ENCODE measurements at places on chromosomes 7 and 10.

- DNase-seq: peak; percentile 50
Measured at GRCh38 chr7:96414931-96415292, 93.0 kb upstream of the SLC25A13 start.

DNA sequence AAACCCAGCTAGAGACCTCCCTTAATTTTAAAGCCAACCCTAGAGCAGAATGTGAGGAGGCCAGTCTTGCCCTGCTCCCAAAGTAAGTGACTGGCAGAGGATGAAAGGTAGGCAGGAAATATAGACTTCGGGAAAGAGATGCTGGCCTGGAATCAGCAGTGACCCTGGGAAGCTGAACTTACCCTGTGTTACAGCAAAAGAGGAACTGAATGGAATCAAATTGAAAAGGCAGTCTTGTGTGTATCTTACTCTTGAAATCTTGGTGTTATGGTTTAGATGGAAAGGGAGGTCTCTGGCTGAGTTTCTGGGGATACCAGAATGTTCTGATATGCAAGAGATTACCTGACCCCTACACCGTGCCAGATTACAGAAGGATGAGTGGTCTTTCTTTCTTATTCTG is 7.9 kb upstream of the CFAP43 start:
- DNase-seq: no peak

- no peak for DNase-seq
Measured at GRCh38 chr7:29231671-29232232, 37.2 kb downstream of the CHN2 start.

GRCh38 chr7:149475121-149476045 is 14.5 kb upstream of the ZNF777 start:
- DNase-seq: no peak

- no peak for DNase-seq
Measured at GRCh38 chr10:58518775-58519174, 6.1 kb downstream of the BICC1 start.

DNA sequence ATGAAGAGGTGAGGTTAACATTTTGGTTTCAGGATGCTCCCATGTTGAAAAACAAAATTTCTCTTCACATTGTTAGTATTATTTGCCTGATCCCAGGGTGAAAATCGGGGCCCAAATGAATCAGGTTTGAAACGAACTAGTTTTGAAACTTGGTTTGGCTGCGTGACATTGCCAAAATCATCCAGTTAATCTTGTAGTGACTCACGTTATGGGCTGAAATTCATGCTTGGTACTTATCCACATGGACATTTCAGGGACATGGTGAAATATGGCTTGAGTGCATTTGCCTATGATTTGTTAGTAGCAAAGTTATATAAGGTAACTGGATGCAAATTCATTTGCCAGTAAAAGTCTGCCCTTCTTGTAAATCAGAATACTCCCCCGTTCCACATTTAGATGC is 97.3 kb downstream of the CFAP58 start:
- peak; percentile 57 for DNase-seq

DNA sequence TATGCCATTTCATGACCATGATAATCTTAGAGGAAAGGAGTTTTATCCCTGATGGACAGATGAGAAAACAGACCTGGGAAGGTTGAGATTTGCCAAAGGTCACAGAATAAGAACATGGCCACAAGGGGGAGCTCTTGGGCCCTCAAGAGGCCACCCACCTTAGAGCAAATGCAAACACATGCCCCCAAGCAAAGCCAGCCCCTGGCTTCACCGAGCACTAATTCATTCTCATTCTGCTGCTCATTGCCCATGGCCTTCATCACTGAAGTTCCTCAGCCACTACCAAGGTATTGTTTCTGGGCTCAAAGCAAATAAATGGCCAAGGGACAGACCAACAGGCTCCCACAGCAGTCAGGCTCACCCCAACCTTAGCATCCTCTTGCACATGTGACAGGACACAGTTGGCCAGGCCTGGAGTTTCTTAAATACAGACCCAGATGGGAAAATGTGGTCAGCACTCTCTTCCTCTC is 44.2 kb downstream of the PDLIM1 start:
- peak; percentile 66 for DNase-seq

DNA sequence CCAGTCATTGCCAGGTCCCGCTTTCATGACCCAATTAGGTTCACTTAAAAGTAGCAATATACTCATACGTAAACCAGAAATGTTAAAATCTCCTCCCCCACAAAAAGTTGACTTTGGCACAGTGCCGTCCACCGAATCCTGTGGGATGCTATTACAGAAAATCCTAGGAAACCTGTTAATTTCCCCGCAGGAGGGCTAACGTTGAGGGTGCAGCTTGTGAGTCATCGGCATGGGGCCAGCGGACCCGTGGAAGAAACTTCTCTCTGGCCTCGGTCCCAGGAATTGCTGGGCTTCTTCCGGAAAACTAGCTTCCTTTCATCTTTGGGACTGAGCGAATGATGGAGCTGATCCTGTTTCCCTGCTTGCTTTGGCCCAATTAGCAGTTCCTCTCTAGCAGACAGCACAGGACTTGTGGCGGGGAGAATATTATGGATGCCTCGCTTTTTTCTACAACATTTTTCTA is 13.5 kb downstream of the CRYGN start:
- DNase-seq: peak; percentile 96

- DNase-seq: no peak
Measured at GRCh38 chr7:23164846-23165245, 17.0 kb upstream of the NUP42 start.

DNA sequence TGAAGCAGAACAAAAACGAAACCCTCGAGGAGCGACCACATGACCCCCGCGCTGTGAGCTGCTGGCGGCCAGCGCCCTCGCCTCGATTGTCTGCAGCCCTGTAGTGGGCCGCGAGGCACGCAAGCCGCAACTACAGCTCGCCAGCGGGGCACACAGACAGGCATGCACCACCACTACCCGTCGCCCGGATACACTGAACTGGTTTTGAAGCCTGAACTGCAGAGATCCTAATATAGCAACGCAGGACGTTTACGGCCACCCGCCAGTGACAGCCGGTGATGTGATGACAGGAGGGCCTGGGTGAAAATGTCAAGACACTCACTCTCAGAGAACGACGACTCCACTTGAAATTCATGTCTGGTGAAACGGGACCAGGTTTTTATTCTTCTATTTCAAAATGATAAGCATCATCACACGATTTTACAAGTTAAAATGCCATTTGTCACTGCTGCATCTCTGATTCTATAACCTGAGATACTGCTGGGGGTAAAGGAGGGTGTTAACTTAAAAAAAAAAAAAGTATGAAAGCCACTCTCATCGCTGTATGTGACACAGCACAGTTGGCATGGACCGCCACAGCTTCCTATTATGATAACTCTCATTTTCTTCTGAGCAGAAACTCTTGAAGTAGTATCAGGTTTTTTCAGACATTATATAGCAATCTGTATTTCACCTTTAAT is 120.3 kb upstream of the DIP2C start:
- DNase-seq: no peak

GRCh38 chr7:72492461-72493065 is 80.4 kb upstream of the CALN1 start:
- DNase-seq: no peak

GRCh38 chr10:46536171-46536570 is 20.3 kb downstream of the GPRIN2 start:
- DNase-seq: no peak

- no peak for DNase-seq
Measured at GRCh38 chr7:66145400-66146104, 30.9 kb downstream of the CRCP start.

DNA sequence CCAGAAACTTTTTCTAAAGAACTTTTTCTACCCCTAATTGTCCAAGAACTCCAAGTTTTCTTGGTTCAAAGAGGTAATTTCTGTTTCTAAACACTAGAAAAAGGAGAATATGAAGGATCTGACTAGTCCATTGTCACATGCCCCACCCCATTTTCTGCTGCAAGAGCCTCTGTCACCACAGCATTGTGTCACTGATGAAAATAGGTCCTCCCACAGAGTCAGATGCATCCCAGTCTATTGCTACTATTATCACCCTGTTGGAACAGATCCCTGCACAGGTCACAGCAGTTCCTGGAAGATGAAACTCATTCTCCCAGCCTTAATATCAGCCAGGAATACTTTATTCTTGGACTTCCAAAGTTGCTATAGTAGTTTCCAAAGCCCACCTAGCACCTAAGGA is 7.5 kb upstream of the CFTR start:
- DNase-seq: no peak

- DNase-seq: no peak
Measured at GRCh38 chr7:135150072-135150782, 2.4 kb downstream of the TMEM140 start.

DNA sequence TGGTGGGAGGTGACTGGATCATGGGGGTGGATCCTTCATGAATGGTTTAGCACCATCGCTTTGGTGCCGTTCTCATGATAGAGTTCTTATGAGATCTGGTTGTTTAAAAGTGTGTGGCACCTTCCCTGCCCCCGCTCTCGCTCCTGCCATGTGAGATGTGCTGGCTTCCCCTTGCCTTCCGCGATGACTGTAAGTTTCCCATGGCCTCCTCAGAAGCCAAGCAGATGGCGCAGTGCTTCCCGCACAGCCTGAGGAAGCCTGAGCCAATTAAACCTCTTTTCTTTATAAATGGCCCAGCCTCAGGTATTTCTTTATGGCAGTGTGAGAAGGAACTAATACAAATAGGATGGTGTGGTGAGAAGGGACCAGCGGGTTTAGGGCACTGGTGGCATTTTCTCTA is 243.3 kb upstream of the CELF2 start:
- no peak for DNase-seq

DNA sequence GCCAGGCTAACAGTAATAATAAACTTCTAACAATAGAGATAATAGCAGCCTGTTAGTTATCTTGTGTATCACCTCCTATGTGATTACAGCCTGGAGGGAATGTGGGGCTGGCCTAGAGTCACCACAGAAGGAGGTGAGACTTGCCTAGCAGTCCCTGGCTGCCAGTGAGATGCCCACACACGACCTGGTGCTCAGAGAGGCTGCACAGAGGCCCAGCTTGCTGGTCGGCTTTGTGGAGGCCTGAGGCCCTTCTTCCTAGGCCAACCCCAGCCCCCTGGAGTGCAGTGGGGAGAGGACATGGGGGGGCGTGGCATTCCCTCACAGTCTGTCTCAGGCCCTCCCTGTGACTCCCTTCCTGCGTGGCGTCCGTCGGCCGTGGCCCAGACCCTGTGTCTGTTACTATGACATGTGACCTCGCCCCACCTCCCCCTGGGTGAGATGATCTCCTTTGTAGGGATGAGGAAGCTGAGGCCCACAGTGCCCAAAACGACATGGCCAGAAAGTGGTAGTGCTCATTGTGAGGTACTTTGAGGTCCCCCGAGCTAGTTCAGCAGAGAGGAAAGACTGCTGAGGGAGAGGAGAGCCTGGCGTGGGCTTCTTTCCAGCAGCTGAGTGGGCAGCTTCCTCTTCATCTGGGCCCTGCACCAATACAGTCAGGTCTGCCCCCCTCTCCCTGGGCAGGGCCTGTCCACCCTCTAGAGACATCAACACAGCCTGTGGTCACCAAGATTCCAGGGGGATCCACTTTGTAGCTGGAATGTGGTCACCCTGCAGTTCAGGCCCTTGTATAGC is 29.7 kb downstream of the UNC5B start:
- DNase-seq: peak; percentile 85

- DNase-seq: peak; percentile 36
Measured at GRCh38 chr7:55081472-55082227, 62.8 kb downstream of the EGFR start.

- DNase-seq: no peak
Measured at GRCh38 chr7:21916176-21916575, 29.5 kb downstream of the CDCA7L start.

DNA sequence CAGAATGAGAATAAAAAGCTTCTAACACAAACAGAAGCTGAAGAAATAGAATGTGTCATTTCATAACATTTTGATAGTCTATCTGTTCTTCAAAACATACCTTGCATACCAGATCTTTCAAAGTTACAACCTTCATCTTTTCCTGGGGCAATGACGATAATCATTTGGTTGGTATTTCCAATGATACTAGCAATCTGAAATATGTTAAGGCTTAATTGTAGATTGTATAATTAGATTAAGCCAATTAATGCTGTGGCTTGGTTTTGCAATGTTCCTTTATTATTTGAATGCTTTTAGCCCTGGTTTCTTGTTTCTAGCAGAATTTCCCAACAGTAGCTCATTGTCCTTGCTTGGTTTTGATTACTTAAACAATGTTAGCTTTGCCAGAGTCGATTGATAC is 84.6 kb downstream of the CABCOCO1 start:
- no peak for DNase-seq

DNA sequence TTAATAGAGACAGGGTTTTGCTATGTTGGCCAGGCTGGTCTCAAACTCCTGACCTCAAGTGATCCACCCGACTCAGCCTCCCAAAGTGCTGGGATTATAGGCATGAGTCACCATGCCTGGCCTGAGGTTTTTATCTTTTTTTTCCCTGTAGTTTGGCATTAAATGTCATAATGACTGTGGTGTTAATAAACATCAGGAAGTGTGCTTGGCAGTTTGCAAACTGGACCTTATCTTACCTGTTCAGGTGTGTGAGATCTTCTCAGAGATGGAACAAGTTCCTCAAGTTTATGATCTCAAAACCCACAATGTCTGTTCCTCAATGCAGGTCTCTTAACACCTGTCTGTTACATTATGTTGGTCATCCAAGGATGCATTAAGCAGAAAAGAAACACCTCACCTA is 80.0 kb downstream of the ARID5B start:
- no peak for DNase-seq

DNA sequence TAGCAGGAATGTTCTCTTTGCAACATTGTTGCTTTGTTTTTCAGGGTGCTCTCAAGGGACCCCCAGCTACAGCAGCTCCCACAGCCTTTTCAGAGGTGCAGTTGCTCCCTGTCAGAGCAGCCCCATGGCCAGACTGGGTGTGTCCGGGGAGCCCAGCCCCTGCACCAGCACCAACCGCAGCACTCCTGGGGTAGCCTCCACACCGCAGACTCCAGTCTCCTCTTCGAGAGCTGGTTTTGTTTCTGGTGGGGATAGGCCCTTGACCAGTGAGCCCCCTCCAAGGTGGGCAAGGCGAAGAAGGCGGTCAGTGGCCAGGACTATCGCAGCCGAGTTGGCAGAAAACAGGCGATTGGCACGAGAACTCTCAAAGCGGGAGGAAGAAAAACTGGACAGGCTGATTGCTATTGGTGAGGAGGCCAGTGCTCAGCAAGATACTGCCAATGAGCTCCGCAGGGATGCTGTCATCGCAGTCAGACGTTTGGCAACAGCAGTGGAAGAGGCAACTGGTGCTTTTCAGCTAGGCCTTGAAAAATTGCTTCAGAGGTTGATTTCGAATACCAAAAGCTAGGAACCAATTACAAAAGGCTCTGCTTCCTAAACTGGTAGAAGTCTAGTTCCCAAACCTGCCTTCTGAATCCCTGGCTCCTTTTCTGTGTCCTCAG is 5.4 kb downstream of the HSPA14 start:
- no peak for DNase-seq

DNA sequence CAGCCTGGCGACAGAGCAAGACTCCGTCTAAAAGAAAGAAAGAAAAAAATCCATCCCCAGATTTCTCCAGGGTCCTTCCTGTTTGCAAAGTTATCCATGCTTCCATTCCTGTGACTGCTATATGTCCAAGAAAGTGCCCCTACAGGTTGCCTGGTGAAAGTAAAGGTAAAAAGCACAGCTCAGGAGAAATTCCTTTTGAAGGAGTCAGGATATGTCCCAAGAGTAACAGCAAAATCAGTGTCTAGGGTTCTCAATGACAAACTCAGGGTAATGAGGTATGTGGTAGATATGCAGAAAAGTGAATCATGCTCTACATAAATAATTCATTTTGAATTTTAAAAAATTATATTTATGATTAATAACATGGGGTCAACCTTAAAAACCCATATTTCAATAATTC is 91.5 kb downstream of the CTTNBP2 start:
- DNase-seq: no peak
